ENCODE measurements at places on chromosomes 1 and 21. TPM values are rescaled to one million over a fixed set of nuclear protein-coding genes. Genes with fewer than 3 reads are reported as not detected.

The FCAMR gene
- not detected for total RNA-seq

The ADGRL4 gene
- total RNA-seq = not detected

DNA sequence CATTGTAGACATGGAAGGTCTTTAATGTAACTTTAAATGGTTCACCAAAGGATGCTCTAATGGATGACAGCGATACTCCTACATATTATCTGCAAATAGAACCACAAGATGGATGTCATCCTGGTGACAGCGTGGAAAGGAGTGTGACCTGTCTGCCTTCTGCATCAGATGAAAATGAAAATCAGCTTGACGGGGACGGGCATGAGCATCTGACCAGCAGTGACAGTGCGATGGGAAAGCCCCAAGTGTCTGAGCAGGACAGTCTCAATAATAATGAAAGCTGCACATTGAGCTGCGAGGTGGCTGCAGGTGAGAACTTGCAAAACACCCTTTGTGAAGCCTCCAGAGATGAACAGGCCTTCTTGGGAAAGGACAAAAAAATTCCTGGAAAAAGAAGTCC lies 25.2 kb downstream of the CNST start:
- no peak for DNase-seq

- no peak for DNase-seq
These were observed 71.9 kb downstream of the LHX9 start for GRCh38 chr1:197989058-197989457.

- DNase-seq = no peak
These were observed 5.4 kb downstream of the DMAP1 start for GRCh38 chr1:44218503-44219300.

- no peak for DNase-seq
These were observed 16.6 kb upstream of the PTP4A2 start for GRCh38 chr1:31954607-31955283.

GRCh38 chr1:173410794-173411236 lies 66.3 kb upstream of the PRDX6 start:
- DNase-seq = peak; percentile 24

GRCh38 chr1:235019471-235019870 lies 109.2 kb downstream of the TOMM20 start:
- DNase-seq = no peak

All from natural killer cell (primary cell).